ENCODE measurements at places on chromosomes 4 and X.
A peak's percentile ranks its signal among the peaks of the same experiment; 100 is the strongest.

DNA sequence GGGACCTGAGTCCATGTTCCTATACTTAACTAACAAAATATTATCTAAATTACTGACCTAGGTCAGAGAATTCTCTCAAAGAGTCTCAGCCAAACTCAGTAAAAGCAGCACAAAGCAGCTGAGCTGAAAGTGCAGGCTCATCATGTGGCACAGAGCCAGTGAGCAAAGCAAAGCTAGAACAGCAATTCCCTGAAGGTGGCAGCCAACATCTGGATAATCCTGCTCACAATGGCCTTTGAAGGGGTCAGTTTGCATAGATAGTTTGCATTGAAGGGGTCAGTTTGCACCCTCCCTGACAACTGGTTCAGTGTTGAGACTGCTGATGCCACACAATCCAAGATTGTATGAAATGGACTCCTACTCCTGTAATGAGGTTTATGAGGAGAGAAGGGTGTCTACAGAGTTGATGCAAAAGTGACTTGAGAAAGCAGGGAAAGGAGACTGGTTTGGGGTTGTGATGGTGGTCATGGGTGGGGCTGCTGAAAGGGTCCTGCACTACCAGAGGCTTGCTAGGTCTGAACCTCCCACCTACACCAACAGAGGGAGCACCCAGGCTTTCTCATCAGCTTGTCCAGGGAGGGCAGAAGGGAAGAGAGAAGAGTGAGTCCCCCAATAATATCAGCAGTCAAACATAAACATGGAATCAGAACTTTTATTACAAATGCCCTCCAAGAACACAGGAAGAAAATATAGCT lies 39.7 kb downstream of the TRIM61 start:
- no peak for DNase-seq
- peaks cover 4% of the 10 kb centered on the region for H3K4me1 ChIP-seq
- H3K27ac ChIP-seq = no peak overlapping the region

DNA sequence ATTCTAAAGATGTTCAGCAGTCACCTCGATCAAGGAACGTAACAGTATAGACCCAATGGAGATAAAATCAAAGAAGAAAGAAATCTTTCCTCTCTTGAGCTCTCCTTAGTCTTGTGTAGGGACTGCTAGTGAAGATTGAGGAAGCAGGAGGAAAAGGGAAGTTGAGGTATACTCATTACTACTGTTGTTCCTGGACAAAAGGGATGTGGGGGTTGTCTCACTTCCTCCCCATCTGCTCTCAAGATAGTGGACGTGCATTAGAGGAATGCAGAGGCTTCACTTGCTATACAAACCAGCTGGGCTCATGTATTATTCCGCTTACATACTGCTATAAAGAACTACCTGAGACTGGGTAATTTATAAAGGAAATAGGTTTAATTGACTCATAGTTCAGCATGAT lies 208.9 kb upstream of the ARHGEF9 start:
- no peak for DNase-seq
- H3K4me1 ChIP-seq = no peaks in the 10 kb centered on the region
- no peak overlapping the region for H3K4me3 ChIP-seq
- no peaks in the 10 kb centered on the region for H3K36me3 ChIP-seq

DNA sequence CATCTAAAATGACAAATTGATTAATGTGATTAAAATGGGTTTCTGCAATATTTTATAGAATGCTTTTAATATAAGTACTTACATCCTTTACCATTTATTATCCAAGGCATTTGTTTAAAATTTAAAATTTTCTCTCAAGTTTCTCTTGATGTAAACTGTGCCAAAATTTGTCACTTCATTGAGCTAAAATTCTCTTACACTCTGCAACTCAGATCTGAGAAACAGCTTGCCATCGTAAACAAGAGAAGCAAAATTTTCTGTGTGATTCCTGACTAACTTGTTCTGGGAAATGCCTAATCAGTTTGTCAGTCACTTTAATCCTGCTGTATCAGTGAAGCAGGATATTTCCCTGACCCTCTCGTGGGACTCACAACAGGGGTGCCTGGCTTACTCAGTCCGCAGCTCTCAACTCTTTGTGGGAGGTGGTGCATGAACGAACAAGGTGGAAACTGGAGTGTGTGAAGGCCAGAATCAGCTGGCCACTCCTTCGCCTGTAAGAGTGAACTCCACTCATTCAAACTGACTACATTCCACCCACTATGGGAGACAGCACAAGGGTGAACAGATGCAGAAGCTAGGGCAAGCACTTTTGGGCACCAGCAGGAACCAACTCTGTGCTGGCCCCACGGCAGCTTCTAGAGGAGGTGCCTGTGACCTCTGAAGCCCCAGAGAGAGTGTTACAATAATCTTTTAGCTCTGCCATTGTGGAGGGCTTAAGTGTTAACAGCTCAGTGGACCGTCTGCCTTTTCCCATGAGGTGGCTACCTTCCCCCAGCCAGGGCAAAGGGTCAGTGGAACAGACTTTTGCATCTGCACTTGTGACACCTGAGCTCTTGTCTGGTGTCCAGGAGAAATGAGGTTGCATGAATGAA lies 349.4 kb downstream of the FAT4 start:
- H3K36me3 ChIP-seq = no peaks in the 10 kb centered on the region
- H3K27me3 ChIP-seq = no peaks in the 10 kb centered on the region
- no peak for DNase-seq
- H3K4me1 ChIP-seq = no peaks in the 10 kb centered on the region
- H3K4me3 ChIP-seq = no peak overlapping the region

GRCh38 chr4:76302826-76303438 lies 3.6 kb upstream of the STBD1 start:
- H3K36me3 ChIP-seq = no peaks in the 10 kb centered on the region
- H3K4me3 ChIP-seq = no peak overlapping the region
- H3K27ac ChIP-seq = no peak overlapping the region

- no peak for DNase-seq
- H3K4me3 ChIP-seq = no peak overlapping the region
- no peak overlapping the region for H3K27ac ChIP-seq
- no peaks in the 10 kb centered on the region for H3K27me3 ChIP-seq
- peaks cover 17% of the 10 kb centered on the region for H3K36me3 ChIP-seq
Measured at GRCh38 chr4:77065382-77065781, 10.4 kb downstream of the CCNI start.

DNA sequence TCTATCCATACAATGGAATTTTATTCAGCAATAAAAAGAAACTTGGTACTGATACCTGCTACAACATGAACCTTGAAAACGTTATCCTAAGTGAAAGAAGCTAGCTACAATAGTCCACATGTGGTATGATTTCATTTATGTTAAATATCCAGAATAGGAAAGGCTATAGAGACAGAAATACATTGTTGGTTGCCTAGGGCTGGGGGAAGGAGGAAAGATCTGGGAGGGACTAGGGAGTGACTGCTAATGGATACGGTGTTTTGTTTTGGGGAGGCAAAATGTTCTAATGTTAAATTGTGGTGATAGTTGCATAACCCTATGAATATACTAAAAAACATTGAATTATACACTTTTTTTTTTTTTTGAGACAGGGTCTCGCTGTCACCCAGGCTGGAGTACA lies 141.1 kb upstream of the ARX start:
- no peaks in the 10 kb centered on the region for H3K4me1 ChIP-seq
- H3K36me3 ChIP-seq = no peaks in the 10 kb centered on the region
- no peak for DNase-seq
- no peak overlapping the region for H3K27ac ChIP-seq
- H3K4me3 ChIP-seq = no peak overlapping the region

- H3K4me3 ChIP-seq = no peak overlapping the region
- no peaks in the 10 kb centered on the region for H3K4me1 ChIP-seq
- DNase-seq = no peak
- H3K36me3 ChIP-seq = no peaks in the 10 kb centered on the region
- H3K27ac ChIP-seq = no peak overlapping the region
Measured at GRCh38 chr4:163245044-163245728, 78.5 kb upstream of the NAF1 start.

DNA sequence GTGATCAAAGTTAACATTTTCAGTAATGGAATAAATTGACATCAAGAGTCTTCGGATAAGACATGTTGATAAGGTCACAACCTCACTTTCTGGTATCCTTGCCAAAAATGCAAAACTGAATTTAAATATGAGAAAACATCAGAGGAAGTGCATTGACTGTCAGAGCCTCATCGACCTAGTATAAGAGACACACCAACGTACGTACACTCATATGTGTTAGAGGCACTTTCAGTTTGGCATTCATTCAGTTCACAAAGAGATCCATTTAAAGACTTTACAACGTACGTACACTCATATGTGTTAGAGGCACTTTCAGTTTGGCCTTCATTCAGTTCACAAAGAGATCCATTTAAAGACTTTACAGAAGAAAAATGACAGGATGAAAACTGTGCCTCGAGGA lies 280.3 kb downstream of the INPP4B start:
- no peaks in the 10 kb centered on the region for H3K36me3 ChIP-seq
- H3K27me3 ChIP-seq = no peaks in the 10 kb centered on the region
- H3K27ac ChIP-seq = no peak overlapping the region
- no peaks in the 10 kb centered on the region for H3K4me1 ChIP-seq
- H3K4me3 ChIP-seq = no peak overlapping the region

DNA sequence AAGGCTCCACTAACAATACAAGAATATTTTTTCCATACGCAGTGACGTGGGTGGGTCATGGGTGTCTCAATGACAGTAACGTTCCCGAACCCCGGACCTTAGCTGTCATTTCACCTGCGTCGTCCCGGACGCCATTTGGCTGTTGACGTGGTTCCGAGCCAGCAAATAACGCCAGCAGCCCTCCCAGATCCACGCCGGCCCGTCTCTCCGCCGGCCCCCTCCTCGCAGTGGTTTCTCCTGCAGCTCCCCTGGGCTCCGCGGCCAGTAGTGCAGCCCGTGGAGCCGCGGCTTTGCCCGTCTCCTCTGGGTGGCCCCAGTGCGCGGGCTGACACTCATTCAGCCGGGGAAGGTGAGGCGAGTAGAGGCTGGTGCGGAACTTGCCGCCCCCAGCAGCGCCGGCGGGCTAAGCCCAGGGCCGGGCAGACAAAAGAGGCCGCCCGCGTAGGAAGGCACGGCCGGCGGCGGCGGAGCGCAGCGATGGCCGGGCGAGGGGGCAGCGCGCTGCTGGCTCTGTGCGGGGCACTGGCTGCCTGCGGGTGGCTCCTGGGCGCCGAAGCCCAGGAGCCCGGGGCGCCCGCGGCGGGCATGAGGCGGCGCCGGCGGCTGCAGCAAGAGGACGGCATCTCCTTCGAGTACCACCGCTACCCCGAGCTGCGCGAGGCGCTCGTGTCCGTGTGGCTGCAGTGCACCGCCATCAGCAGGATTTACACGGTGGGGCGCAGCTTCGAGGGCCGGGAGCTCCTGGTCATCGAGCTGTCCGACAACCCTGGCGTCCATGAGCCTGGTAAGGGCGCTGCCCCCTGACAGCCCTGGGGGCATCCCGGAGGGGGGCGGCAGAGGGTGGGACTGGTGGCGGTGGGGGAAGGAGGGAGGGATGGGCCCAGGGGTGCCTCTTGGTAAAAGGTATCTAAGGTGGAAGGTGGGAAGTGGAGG lies at the start of gene CPE:
TSS of gene CPE (plus strand) at position 264 of the 933 bp plus-strand sequence. CDS start at position 478, 214 bp downstream.
- no peaks in the 10 kb centered on the region for H3K36me3 ChIP-seq
- H3K4me3 ChIP-seq = peak within 1 kb of the TSS; percentile 46
- peaks cover 8% of the 10 kb centered on the region for H3K4me1 ChIP-seq

- H3K36me3 ChIP-seq = peaks cover 2% of the 10 kb centered on the region
- H3K27ac ChIP-seq = no peak overlapping the region
- no peak overlapping the region for H3K4me3 ChIP-seq
Measured at GRCh38 chr4:110135523-110135922, 62.9 kb downstream of the ELOVL6 start.

GRCh38 chrX:22922961-22923360 lies 76.8 kb upstream of the DDX53 start:
- no peak overlapping the region for H3K4me3 ChIP-seq
- H3K27me3 ChIP-seq = no peaks in the 10 kb centered on the region
- DNase-seq = no peak
- no peaks in the 10 kb centered on the region for H3K4me1 ChIP-seq
- no peaks in the 10 kb centered on the region for H3K36me3 ChIP-seq

GRCh38 chrX:69503782-69504625 lies at the start of gene NALF2:
TSS of gene NALF2 (plus strand) at chrX:69504326. CDS start at chrX:69505283, 957 bp downstream.
- H3K27ac ChIP-seq = peak within 1 kb of the TSS; percentile 83
- no peaks in the 10 kb centered on the region for H3K27me3 ChIP-seq
- peak; percentile 75 for DNase-seq
- peaks cover 15% of the 10 kb centered on the region for H3K4me1 ChIP-seq

- H3K4me1 ChIP-seq = no peaks in the 10 kb centered on the region
- no peaks in the 10 kb centered on the region for H3K27me3 ChIP-seq
- no peak overlapping the region for H3K27ac ChIP-seq
- no peak for DNase-seq
- H3K36me3 ChIP-seq = no peaks in the 10 kb centered on the region
Measured at GRCh38 chr4:7342223-7343080, 92.3 kb downstream of the PSAPL1 start.
